ENCODE measurements at places on chromosomes 16 and 17.

DNA sequence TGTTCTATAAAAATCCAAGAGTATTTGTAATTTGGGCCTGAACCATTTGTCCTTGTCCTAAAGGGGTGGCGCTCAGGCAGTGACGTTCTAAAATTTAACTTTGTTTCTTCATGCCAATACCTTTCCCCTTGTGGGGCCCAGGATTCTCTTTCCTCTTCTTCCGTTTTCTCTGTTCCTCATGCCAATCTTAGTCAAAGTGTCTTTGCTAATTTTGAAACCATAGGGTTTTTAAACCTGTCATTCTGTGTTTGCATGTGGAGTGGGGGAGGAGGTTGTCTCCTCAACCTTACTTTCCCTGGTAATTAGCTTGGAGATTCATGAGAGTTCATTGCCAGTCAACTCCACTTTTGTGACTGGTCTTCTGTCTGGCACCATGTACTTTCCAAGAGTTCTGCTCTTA is 337.1 kb downstream of the MAF start:
- peaks cover 93% of the 10 kb centered on the region for H3K27me3 ChIP-seq
- H3K4me1 ChIP-seq = peaks cover 17% of the 10 kb centered on the region
- H3K36me3 ChIP-seq = no peaks in the 10 kb centered on the region
- no peak for ATAC-seq
- H3K27ac ChIP-seq = no peak overlapping the region

DNA sequence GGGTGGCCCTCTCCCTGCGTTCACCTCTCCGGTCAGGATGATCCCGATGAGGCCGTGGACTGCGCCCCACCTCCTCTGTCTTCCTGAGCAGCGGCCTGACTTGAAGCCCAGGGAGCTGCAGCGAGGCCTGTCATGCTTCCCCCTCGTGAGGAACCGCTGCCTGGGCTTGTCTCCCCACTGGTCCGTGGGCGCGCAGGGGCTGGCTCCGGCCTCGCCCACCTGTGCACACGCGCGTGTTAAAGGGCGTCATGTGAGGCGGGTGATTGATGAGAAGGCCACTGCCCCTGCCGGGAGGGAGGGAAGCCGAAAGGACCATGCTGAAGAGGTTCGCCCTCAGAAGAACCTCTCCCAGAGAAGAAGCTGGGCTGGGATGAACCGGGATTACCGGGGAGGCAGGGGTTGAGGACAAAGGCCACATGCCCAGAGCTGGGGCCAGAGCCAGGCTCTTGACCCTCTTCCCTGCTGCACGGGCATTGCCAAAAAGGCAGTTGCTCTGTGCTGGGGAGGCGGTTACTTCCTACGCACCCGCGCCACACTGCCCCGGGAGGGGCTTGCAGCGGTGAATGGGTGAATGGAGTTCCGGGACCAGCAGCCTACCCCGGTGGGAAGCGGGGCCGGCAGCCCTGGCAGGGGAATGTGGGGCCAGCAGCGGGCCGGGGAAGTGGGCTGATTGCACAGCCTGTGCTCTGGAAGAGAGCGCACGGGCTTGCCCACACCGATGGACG is 85.9 kb upstream of the GSE1 start:
- H3K27ac ChIP-seq = no peak overlapping the region
- H3K27me3 ChIP-seq = peaks cover 32% of the 10 kb centered on the region
- no peaks in the 10 kb centered on the region for H3K36me3 ChIP-seq
- H3K4me1 ChIP-seq = no peaks in the 10 kb centered on the region
- no peak overlapping the region for H3K4me3 ChIP-seq

GRCh38 chr16:939941-940340 is 30.8 kb downstream of the LMF1 start:
- H3K4me3 ChIP-seq = no peak overlapping the region
- peaks cover 69% of the 10 kb centered on the region for H3K36me3 ChIP-seq
- H3K27ac ChIP-seq = no peak overlapping the region

DNA sequence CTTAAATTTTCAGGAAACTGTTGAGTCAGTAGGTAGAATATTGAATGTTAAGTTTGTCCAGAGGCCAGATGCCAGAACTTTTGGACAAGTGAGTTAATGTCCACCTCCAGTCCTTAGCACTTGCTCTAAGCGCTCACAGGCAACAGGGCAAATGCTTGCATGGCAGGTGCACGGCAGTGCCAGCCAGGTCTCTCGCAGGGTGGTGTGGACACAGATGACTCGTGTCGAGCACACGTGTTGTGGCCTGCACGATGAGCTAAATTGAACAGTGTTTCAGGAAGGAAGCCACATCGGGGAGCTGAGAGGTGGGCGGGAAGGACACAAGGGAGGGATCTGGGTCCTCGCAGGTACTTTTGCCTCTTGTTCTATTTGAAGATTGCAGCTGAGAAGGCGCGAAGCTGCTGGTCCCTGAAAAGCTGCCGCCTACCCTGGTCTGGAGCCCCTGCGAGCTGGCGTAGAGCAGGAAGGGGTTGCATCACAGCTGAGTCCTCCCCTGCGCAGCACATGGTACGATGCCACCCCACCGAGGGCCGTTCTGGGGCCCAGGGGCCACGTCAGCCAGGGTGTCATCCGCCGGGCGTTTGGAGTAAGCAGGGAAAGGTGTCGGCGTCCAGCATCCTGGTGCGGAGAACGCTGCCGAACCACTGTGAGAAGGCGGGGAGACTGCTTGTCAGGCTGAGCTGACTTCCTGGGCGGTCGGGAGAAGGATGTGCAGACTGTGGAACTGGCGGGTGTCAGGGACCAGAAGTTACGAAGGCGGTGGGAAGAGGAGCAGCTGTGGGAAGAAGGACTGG is 6.3 kb downstream of the RAB40C start:
- peaks cover 47% of the 10 kb centered on the region for H3K4me1 ChIP-seq
- H3K27ac ChIP-seq = peak overlapping the region; percentile 1
- peaks cover 14% of the 10 kb centered on the region for H3K36me3 ChIP-seq
- ATAC-seq = no peak

DNA sequence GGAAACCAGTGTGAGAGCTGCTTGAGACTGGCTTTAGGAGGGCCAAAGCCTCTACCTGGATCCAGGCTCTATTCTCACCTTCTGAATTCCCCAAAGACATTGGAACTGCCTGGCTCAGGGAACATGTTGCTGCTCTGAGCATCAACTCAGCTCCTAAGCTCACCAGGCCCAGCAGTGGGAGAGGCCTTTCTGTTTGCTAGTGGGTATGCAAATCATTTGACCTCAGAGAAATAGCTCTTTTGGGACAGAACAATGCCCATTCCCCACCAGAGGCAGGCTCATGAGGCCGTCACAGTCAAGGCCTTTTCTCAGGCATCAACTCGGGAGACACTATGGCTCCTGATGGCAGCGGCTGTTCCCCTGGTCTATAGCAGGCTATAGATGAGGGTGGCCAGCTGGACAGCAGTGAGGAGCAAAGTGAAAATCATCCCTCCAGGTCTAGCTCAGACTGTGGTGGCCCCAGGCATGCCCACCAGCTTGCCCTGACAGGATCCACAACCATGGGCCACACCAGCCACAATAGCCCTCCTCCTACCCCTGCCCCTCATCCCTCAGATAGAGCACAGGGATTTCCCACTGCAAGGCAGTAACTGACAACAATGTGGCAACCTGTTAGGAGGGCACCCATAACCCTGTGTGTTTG is 30.4 kb upstream of the GFOD2 start:
- H3K27ac ChIP-seq = peak overlapping the region; percentile 62
- no peak for ATAC-seq
- no peaks in the 10 kb centered on the region for H3K27me3 ChIP-seq

- no peak overlapping the region for H3K4me3 ChIP-seq
- H3K27me3 ChIP-seq = no peaks in the 10 kb centered on the region
- H3K4me1 ChIP-seq = peaks cover 52% of the 10 kb centered on the region
Measured at GRCh38 chr16:1468426-1468810, 6.4 kb downstream of the CLCN7 start.

DNA sequence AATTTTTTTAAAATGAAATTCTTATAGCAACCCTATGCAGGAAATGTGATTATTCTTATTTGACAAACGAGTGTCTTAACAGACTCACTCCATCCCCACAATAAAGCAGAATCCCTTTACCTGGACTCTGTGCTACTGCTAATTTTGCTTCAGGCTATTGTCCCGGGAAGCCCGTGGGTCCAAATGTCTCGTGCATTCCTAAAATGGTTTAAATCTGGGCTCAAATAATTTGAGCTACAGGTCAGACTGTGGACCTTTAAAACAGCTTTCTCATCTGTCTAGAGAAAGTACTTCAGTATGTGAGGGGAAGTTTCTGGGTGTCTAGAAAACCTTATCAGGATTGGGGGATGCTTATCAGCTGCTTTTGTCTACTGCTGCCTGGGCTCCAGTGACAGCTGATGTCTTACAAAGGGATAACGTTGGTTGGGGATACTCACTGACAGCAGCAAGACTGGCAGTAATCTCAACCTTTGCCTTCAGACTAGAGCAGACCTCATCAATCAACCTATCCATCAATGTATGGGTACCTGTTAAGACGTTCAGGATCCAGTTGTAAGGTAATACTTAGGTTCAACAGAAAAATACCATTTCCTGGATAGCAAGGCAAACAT is 197.9 kb upstream of the CDH11 start:
- ATAC-seq = no peak
- H3K27ac ChIP-seq = no peak overlapping the region
- no peaks in the 10 kb centered on the region for H3K4me1 ChIP-seq
- H3K27me3 ChIP-seq = no peaks in the 10 kb centered on the region
- no peak overlapping the region for H3K4me3 ChIP-seq
- no peaks in the 10 kb centered on the region for H3K36me3 ChIP-seq

DNA sequence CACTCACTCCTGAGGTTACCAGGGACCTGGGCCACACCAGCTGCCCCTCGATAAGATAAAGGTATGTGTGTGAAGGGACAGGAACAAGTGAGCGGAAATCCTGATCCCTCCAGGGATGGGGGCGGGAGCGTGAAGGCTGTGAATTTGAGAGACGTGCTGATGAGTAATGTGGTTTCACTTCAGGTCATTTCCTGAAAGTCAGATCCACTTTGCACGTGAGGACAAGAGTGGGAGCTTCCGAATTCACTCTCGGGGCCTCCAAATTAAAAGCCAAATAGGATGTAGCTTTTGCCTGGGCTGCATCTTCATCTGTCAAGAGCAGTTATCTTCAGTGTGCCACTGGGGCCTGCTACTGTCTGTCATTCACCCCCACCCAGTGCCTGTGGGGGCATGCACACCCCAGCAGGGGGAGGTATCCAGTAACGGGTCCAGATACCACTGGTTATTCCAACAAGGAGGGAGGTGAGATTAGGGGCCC is 87.4 kb upstream of the LHX1 start:
- H3K4me1 ChIP-seq = peaks cover 6% of the 10 kb centered on the region
- no peak overlapping the region for H3K27ac ChIP-seq
- H3K27me3 ChIP-seq = peaks cover 48% of the 10 kb centered on the region
- no peak for ATAC-seq

DNA sequence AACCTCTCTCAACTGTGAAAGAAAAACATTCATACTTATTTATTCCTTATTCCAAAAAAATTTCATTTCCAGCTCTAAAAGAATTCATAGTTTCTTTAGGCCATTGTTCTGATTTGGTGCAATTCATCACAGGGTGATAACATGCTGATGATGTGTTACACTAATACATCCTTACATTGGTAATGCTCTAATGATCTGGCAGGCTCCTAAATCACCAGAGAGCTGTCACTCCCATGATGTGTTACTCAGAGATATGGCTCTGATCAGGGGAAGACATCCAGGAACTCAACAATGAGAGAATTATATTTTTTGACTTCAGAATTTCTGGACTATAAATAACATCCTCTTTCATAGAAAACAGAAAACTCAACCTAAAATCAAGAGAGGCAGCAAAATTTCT is 209.3 kb downstream of the CHD9NB start:
- H3K27ac ChIP-seq = no peak overlapping the region
- H3K4me1 ChIP-seq = no peaks in the 10 kb centered on the region
- no peak overlapping the region for H3K4me3 ChIP-seq
- ATAC-seq = no peak
- no peaks in the 10 kb centered on the region for H3K27me3 ChIP-seq
- H3K36me3 ChIP-seq = no peaks in the 10 kb centered on the region

DNA sequence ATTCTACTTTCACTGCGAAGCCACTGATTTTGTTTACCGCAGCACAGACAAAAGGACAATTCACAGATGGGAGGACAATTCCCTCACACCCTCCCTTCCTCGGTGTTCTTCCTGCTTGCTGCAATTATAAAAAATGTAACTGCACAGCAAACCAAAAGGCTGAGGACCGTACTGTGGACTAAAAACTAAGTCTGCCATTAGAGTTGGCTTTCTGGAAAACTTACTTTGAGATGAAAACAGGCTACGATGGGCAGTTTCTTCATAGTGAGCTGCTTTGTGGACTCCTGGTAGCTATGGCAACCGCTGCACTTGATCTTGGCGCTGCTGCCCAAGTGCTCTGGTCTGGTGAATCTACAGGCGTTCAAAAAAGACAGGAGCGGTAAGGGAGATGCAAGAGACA is 35.2 kb downstream of the USP22 start:
- H3K36me3 ChIP-seq = peaks cover 79% of the 10 kb centered on the region
- H3K27me3 ChIP-seq = no peaks in the 10 kb centered on the region
- ATAC-seq = no peak
- H3K4me1 ChIP-seq = peaks cover 10% of the 10 kb centered on the region

- H3K4me1 ChIP-seq = peaks cover under 1% of the 10 kb centered on the region
- no peaks in the 10 kb centered on the region for H3K36me3 ChIP-seq
- no peak for ATAC-seq
- H3K4me3 ChIP-seq = no peak overlapping the region
- peaks cover 42% of the 10 kb centered on the region for H3K27me3 ChIP-seq
Measured at GRCh38 chr16:10575506-10576130, 4.8 kb downstream of the EMP2 start.

GRCh38 chr16:69768666-69769065 is 6.5 kb downstream of the WWP2 start:
- no peak overlapping the region for H3K27ac ChIP-seq
- no peaks in the 10 kb centered on the region for H3K27me3 ChIP-seq
- no peak for ATAC-seq
- peaks cover 79% of the 10 kb centered on the region for H3K4me1 ChIP-seq

DNA sequence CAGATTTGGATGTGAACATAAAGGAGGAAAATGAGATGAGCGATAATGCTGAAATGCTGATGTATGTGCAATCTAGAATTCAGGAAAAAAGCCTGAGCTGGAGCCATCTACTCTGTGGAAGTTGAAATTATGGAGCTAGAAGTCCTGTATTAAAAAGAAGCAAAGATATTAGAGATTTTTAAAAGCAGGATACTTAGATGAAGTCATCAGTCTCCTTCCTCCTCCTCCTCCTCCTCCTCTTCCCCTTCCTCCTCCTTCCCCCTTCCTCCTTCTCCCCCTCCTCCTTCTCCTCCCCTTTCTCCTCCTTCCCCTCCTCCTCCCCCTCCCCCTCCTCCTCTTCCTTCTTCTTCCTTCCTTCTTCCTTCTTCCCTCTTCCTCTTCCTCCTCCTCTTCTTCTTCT is 823.8 kb upstream of the CA10 start:
- no peak overlapping the region for H3K27ac ChIP-seq
- H3K27me3 ChIP-seq = no peaks in the 10 kb centered on the region
- no peaks in the 10 kb centered on the region for H3K36me3 ChIP-seq
- no peak overlapping the region for H3K4me3 ChIP-seq

Data from stimulated activated memory B cell treated with anti-CD40 and anti-IgM and Interleukin-4, amounts not matched to agents 10 μg/mL and 1 μg/mL and 100 μg/mL, for 72 hours (primary cell).